Psoas muscle (tissue), 8 donors: ENCODE measurements at places on chromosomes 3 and 15.

DNA sequence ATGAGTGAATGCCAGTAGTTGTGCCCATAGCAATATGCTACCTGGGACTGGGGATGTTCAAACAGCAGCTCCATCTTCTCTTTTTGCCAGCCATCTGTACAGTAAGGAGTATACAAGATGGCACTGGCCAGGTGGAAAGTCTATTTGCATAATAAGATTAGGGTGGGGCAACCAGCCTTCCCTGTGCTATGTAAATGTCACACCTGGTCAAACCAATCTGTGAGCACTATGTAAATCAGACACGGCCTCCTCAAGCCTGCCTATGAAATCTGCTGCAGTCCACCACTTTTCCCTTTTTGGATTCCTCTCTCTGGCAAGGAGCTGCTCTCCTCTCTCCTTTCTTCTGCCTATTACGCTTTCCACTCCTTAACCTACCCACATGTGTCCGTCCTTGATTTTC, 53.0 kb downstream of the C3orf80 start:
- no peak for DNase-seq

DNA sequence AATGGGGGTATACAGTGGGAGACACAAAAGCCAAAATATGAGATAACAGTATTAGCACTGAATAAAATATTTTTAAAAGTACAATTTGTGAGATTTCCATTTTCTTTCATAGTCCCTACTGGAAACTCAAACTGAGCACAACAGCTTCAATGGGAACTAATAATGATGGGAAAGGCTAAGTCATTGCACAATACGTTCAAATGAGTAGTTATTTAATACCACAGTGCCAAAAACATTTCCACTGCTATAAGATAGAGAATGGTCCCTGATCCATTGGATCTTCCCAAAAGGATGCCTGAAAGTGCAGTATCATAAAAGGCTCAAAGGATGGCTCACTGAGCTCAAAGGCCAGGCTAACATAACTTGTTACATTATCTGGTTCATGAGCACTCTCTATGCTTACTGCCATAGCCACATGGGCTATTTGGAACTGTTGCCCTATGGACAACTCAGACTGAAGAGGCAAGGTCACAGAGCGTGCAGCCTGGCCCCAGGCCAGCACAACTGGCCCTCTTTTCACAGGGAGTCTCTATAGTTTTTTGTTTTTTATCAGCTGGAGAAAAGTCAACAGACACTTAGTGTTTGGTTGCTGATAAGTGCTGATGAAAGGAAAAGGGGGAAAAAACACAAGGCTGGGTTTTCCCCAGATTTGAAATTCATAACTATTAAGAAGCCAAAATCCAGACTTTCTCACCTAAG, 54.1 kb upstream of the PPIB start:
- no peak for DNase-seq

DNA sequence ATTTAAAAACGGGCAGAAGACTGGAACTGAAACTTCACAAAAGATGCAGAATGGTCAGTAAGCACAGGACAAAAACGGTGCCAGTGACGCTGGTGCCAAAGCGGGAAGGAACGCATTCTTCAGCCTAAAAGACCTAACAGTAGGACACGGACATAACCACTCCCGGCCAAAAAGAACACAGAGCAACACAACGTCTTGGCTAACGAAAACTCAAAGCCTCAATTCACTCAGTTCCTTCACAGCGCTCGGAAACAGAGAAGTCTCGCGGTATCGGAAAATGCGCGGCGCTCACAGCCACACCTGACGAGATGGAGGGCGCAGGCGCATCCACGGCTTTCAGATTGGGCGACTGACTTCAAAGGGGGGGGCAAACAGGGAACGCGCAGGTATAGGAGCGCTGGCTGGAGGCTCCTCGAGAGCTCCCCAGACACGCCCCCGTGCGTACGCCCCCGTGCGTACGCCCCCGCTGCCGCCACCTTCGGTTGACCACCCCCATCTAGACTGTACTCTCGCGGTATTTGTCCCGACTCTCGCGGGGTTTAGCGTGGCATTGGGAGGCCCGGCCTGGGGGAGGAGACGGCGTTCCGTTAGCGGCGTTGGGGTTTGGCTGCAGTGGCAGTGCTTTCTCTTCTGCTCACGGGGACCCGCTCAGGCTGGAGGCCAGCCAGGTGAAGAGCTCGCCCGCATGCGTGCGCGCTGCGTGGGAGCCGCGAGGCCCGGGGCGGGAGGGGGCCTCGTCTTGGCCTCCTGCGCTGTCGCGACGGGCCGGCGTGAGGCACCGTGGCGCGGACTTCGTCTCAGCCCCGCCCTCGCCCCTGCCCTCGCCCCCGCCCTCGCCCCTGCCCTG, at the start of gene NKTR:
Gene NKTR (plus strand): TSS at position 576 of the 847 bp plus-strand sequence. CDS start 321 bp downstream, outside the sequence.
- peak; percentile 99 for DNase-seq

- no peak for DNase-seq
Measured at GRCh38 chr3:176905331-176905730, 292.0 kb downstream of the TBL1XR1 start.

- no peak for DNase-seq
Measured at GRCh38 chr3:9969632-9970019, 17.0 kb downstream of the EMC3 start.

DNA sequence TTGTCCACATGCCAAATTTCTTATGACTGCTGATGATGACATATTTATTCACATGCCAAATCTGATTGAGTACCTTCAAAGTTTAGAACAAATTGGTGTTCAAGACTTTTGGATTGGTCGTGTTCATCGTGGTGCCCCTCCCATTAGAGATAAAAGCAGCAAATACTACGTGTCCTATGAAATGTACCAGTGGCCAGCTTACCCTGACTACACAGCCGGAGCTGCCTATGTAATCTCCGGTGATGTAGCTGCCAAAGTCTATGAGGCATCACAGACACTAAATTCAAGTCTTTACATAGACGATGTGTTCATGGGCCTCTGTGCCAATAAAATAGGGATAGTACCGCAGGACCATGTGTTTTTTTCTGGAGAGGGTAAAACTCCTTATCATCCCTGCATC, 17.3 kb downstream of the B3GNT5 start:
- DNase-seq = no peak

- DNase-seq = no peak
Measured at GRCh38 chr3:124209426-124209825, 217.5 kb upstream of the ROPN1 start.

DNA sequence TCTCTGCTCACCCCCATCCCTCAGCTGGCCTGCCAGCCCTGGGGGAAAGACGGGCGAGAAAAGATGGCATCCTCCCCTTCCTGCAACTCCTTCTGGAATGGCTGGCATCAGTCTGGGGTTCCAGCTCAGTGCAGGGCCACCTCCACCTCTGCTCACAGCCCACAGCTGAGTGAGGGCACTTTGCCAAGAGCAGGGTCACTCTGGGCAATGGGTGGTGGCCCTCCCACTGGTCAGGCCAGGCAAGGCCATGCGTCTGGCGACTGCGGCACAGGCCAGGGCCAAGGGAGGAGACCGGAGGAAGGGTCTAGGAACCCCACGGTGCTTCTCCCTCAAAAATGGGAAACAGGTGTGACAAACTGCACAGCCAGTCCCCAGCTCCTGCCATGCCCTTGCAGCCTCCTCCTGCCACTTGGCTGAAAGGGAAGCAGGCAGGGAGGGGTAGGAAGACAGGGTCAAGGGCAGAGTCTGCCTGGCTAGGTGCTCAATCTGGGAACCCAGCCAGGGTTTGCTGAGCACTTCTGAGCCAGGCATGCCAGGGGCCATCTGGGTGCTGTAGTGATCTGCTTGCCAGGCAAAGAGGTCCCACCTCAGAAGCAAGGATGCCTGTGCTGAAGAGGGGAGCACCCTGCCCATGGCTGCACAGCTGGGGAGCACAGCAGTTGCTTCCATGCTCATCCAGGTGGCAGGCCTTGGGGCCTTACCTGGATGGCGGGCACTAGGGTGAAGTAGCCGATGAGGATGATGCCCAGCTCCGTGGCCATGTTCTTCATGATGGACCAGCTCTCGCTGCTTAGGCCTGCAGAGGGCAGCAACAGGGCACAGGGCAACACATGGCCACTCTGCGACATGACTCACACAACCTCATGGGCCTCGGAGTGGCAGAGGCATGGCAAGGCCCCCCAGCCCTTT, 41.2 kb downstream of the PTPN23 start:
- peak; percentile 81 for DNase-seq

GRCh38 chr3:25594007-25594502, 70.7 kb downstream of the TOP2B start:
- no peak for DNase-seq

GRCh38 chr3:120350401-120350941, 1.3 kb upstream of the LRRC58 start:
- DNase-seq = no peak

- no peak for DNase-seq
Measured at GRCh38 chr15:63573533-63573932, 23.7 kb upstream of the FBXL22 start.

DNA sequence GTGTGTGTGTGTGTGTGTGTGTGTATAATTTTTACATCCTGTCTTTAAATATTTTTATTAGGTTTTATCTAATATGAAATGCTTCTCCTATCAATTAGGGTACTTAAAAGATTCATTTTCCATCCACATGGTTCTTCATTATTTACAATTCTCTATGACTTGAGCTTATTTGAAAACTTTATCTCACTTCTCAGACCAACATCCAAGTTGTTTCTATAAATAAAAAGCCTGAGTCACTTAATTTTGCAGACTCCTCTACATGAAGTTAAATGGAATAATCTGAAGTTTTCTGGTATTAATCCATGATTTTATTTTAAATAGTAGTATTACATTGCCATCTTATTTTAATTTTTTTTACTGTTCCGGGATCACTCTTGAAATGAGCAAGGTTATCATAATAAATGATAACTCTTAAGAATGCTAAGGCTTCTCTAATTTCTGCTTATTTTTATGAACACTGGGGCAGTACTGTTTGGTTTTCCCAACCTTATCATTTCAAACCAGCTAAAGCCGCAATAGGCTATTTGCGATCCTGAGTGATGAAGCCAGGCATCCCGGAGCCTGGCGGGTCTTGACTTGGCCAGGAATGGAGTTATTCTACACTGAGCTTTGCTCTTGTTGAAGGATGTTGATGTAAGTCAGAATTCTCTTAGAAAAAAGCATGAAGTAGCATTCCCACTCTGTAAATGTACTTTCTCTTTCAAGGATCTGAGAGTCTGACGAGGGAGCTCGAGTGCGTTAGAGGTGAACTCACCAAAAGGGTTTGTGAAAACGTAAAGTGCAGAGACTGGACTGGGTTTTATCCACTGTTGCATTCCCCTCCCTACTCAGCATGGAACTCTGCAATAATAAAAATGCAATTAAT, 220.2 kb upstream of the LRTM1 start:
- DNase-seq = no peak

- DNase-seq = no peak
Measured at GRCh38 chr3:38083871-38084333, 44.9 kb downstream of the DLEC1 start.

DNA sequence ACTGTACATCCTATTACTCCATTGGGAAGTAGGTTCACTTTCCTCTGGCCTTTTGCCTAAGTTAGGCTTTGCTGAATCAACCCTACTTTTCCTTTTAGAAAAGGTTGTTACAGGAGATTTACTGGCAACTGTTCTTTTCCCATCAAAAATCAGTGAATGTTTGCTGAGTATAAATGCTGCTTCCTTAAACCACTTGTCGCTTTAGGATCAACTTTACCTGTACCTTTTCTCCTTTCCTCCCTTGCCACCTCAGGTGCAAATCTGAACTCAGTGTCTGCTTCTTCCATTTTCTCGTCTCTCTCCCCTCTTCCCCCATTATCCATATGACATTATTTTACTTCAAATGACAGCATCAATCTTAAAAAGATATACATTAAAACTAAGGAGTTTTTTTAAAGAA, 69.5 kb upstream of the GOLGA6B start:
- DNase-seq = no peak

DNA sequence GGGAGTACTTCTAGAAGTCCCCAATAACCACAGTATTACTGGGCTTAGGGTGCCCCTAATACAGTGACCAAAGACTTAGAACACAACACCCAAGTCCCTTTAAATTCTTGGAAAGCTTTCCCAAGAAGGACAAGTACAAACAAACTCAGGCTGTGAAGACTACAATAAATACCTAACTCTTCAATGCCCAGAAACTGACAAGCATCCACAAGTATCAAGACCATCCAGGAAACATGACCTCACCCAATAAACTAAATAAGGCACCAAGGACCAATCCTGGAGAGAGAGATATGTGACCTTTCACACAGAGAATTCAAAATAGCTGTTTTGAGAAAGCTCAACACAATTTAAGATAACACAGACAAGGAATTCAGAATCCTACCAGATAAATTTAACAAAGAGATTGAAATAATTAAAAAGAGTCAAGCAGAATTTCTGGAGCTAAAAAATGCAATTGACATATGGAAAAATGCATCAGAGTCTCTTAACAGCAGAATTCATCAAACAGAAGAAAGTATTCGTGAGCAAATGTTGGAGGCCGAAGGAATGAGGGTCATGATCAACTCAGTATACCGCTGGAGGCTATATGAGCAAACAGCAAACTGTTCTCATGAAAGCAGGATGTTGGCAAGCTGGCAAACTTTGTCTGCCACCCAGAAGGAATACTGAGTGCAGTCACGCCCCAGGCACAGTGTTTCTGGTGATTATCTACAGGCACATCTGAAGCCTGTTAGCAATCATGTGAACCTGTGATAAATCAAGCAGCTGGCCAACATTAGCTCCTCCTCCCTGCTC, 87.0 kb upstream of the NECTIN3 start:
- no peak for DNase-seq

DNA sequence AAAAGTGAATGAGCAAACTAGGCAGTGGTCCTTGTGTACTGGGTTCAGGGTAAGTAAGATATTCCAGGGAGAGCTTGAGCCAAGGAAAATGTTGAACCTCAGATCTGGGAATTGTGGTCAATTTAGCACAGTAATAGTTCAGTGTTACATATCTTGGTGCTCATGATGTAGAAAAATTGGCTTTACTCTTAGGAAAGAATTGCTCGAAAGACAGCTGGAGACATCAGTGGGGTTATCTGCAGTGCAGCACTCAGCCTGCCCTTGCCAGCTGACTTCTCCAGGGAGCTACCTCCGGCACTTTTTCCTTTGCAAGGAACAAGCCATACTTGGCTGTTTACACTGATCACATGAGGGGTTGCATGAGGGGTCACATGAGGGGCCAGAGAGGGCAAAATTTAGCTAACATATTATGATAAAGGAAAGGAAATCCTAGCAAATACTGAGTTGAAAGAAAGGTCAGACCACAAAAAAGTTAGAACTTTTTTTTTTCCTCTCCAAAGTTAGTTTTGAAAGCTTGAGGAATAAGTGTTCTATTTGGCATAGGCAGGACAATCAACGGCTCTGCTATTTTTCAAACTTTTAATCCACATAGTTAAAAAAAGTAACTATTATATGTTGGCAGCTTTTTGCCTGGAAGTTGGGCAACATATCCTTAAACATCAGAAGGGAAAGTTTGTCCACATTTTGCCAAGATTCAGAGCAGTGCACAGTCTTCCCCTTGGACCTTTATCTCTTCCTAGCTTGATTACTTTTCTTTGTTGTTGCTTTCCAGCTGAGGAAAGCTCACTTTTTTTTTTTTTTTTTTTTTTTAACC, 92.4 kb downstream of the COL6A6 start:
- peak; percentile 60 for DNase-seq
